GM23338 (cell line): ENCODE measurements at places on chromosomes 6 and 20. TPM values are rescaled to one million over a fixed set of nuclear protein-coding genes. Genes with fewer than 3 reads are reported as not detected.
A peak's percentile ranks its signal among the peaks of the same experiment; 100 is the strongest.

- DNase-seq: no peak
Observed at GRCh38 chr6:105821027-105821426, 265.1 kb upstream of the PRDM1 start.

GRCh38 chr6:167779993-167780655 is 46.6 kb upstream of the AFDN start:
- DNase-seq: no peak

DNA sequence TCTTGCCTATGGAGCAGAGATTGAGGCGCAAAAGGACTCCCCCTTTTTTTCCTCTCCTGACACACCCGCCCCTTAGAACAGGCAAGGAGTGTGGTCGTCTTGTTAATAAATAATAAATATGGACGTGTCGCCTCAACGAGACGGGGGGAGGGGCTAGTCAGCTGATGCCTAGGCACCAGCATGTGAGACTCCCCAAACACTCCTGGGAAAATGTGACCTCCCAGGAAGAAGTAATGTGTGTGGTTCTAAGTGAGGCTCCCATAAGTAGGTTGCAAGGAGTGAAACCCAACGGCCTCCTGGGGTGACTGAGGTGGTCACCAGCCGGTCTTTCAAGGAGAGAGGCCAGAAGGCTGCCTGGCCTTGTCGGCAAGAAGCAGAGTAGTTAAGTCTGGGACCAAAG is 1.1 kb upstream of the FAXC start:
- DNase-seq: peak; percentile 55

GRCh38 chr20:48808382-48809034 is 19.3 kb downstream of the PREX1 start:
- no peak for DNase-seq

- DNase-seq: no peak
Observed at GRCh38 chr20:20273286-20273685, 94.6 kb upstream of the INSM1 start.

Gene GLP1R
- total RNA-seq: 3.6 and 3.7 TPM in 2 replicates

GRCh38 chr6:157186785-157187181 is 136.5 kb downstream of the TMEM242 start:
- no peak for DNase-seq

Gene PHF1
- 33.2 and 46.7 TPM in 2 replicates for total RNA-seq

Gene HDGFL1
- not detected in 2 replicates for total RNA-seq

Gene CTAGE9
- total RNA-seq: 0.10 TPM in 1 of 2 replicates, not detected in the other

- DNase-seq: no peak
Observed at GRCh38 chr6:158284876-158285655, 27.2 kb upstream of the TULP4 start.

- DNase-seq: no peak
Observed at GRCh38 chr6:169932491-169932890, 181.1 kb downstream of the ERMARD start.

DNA sequence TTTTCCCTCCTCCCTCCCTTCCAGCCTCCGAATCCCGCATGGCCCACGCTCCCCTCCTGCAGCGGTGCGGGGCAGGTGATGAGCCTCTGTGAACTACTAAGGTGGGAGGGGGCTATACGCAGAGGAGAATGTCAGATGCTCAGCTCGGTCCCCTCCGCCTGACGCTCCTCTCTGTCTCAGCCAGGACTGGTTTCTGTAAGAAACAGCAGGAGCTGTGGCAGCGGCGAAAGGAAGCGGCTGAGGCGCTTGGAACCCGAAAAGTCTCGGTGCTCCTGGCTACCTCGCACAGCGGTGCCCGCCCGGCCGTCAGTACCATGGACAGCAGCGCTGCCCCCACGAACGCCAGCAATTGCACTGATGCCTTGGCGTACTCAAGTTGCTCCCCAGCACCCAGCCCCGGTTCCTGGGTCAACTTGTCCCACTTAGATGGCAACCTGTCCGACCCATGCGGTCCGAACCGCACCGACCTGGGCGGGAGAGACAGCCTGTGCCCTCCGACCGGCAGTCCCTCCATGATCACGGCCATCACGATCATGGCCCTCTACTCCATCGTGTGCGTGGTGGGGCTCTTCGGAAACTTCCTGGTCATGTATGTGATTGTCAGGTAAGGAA is at the start of gene OPRM1:
TSS of gene OPRM1 (plus strand) at position 10 of the 612 bp plus-strand sequence. CDS start at position 315, 305 bp downstream.
- DNase-seq: peak; percentile 93

- no peak for DNase-seq
Observed at GRCh38 chr6:90375681-90376439, 79.2 kb upstream of the BACH2 start.

DNA sequence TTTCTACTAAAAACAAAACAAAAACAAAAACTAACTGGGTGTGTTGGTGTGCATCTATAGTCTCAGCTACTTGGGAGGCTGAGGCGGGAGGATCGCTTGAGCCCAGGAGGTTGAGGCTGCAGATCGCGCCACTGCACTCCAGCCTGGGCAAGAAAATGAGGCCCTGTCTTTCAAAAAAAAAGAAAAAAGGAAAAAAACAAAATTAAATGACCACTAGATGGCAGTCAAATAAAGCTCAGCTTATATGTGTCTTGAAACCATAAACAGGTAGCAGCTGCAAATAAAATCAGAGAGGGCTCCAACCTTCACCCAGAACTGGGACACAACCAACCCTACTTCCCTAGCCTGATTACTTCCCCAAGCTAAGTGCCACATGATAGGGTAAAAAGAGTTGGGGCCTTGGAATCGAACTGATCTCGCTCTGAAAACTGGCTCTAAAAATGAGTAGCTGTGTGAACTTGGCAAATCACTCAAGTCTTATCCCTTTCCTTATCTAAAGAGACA is 67.1 kb upstream of the ADGRF4 start:
- peak; percentile 85 for DNase-seq

- no peak for DNase-seq
Observed at GRCh38 chr20:63099456-63100173, 92.9 kb upstream of the BHLHE23 start.

Gene TP53TG5
- total RNA-seq: not detected in 2 replicates

- peak; percentile 28 for DNase-seq
Observed at GRCh38 chr6:117506180-117506835, 23.8 kb downstream of the DCBLD1 start.

Gene SEL1L2
- not detected in 2 replicates for total RNA-seq

GRCh38 chr6:106124437-106125430 is 38.6 kb downstream of the PRDM1 start:
- DNase-seq: no peak

- no peak for DNase-seq
Observed at GRCh38 chr20:31476643-31477215, 1.6 kb downstream of the REM1 start.

DNA sequence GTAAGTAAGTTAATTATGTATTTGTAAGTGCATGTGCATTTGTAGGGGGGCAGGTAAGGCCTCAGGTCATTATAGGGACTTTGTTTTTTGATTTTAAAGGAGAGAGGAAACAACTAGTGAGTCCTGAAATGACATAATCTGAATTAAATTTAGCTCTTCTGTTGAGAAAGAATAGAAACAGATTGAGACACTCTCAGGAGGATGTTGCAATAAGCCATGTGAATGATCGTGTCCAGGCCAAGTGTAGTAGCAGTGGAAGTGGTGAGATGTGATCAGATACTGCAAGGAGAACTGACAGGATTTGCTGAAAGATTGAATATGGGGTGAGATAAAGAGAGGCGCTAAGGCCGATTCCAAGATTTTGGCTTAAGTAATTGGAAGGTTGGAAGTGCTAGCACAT is 2.6 kb upstream of the CENPW start:
- no peak for DNase-seq

DNA sequence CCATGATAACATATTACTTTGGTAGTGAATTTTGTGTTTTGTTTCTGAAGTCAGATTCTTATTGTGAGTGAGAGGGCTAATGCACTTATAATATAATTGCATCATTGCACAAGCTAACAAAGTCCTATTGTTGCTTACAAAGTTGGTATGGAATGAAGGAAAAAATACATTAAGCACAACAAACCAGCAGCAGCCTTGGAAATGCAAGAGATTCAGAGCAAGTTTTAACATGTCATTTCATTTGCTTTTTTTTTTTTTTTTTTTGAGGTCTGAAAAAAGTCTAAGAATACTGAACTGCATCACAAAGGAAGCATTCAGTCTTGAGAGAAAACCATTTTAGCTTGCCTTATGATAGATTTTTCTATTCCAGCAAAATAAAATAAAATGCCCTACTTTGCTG is 57.6 kb downstream of the PLCB4 start:
- DNase-seq: no peak

DNA sequence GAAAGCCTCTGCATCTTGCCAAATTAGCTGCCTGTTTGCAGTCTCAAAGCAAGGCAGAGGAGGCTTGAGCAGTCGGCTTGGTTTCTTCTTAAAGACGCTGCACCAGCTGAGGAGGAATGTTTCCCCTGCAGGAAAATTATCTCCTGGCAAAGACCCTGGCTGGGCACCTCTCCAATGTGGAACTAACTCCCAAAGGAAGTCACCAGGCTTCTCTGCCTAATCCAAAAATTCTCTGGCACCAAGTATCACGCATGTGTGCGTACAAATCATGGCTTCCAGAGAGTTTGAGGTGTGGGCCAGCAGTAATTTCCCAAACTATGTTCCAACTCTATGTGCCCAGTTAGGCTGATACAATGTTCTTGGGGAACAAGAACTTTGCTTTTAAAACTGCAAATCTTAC is 176.2 kb downstream of the KIF16B start:
- DNase-seq: no peak

Gene DEFB112
- total RNA-seq: not detected in 2 replicates

Gene GTSF1L
- total RNA-seq: not detected in 2 replicates

DNA sequence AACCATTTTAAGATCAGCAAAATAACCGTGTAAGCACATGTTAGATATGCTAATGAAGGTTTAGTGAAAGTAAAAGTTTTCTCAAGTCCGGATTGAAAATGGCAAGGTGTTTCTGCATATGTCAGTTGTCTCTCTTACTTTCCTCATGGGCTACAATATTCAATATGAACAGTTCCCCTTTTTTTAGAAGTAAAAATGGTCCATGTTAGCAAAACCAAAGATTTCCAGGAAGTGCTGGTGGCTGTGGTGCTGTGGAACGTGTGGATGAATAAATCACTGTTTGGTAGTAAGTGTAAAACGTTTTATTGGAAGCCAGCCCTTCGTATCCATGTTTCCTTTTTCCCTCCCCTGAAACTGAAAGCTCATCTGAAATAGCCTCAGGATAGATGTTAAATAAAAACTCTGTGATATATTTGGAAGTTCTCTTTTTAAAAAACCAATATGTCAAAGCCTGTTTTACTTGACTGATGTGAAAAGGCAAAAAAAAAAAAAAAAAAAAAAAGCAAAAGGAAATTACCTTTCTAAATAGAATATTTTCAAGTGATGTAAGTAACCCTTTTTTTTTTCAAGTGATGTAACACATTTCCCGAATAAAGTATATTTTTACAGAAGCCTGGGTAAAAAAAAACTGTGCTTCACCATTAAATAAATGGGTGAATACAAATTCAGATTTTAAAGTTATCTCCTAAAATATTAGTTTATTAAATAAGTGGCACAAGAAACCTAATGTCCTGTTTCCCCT is 41.9 kb downstream of the PLEKHG1 start:
- DNase-seq: no peak

Gene KAT14
- 24.6 and 25.0 TPM in 2 replicates for total RNA-seq

DNA sequence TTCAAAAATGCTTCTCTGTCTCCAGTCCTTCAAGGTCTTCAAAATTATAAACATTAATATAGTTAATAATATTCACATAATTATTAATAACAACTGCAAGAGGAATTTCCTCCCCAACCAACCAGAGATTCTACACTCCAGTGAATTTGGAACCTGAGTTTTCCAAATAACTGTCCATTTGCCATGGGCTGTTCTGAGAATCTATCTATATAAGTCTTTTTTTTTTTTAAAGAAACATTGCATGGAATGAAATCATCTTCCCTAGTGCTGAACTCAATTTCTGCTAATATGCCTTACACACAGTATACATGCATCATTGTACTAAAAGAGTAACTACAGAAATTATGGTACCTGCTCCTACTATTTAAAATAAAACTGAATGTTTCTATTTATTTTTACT is 113.9 kb downstream of the SLC22A3 start:
- no peak for DNase-seq

Gene FAM83C
- total RNA-seq: 0.10 TPM in 1 of 2 replicates, not detected in the other

GRCh38 chr20:47941869-47942268 is 156.6 kb upstream of the SULF2 start:
- DNase-seq: no peak

Gene PFDN4
- 105 and 196 TPM in 2 replicates for total RNA-seq

GRCh38 chr6:44051515-44051914 is 75.7 kb downstream of the MRPL14 start:
- no peak for DNase-seq

Gene KCNK5
- 54.8 and 57.4 TPM in 2 replicates for total RNA-seq

DNA sequence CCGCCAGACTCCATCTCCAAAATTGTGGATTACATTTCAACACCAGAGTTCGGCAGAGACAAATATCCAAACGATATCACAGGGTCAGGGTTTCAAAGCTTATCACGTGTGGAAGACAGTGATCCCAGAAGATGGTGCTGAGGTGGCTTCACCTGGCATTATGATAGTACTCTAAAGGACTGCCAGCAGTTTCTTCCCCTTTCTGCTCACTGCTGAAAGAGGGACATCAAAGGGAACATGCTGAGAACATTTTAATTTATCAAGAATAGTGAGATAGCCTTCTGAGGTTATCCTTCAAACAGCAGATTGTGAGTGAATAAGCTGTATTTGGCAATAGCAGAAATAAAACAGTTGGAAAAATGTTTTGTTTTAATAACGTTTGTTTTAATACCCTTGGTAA is 79.7 kb downstream of the FIG4 start:
- no peak for DNase-seq

DNA sequence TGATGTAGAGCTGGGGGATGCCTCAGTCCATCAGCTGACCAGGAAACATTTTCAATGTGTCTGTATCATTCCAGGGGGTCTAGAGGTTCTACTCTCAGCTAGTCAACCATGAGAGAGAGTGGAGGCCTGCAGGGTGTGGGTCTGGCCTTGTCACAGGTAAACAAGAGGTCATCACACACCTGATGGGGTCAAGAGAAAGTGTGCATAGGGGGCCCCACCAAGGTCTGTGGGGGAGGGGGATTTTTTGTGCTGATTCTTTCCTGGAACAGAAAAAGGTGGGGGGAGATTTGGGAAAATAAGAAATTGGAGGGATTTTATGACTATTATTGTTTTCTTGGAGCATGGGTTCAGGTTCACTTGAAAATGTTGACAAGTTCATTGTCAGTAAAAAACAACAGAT is 8.9 kb upstream of the UNC93A start:
- no peak for DNase-seq

Gene POM121L2
- 0.07 TPM in 1 of 2 replicates, not detected in the other for total RNA-seq

DNA sequence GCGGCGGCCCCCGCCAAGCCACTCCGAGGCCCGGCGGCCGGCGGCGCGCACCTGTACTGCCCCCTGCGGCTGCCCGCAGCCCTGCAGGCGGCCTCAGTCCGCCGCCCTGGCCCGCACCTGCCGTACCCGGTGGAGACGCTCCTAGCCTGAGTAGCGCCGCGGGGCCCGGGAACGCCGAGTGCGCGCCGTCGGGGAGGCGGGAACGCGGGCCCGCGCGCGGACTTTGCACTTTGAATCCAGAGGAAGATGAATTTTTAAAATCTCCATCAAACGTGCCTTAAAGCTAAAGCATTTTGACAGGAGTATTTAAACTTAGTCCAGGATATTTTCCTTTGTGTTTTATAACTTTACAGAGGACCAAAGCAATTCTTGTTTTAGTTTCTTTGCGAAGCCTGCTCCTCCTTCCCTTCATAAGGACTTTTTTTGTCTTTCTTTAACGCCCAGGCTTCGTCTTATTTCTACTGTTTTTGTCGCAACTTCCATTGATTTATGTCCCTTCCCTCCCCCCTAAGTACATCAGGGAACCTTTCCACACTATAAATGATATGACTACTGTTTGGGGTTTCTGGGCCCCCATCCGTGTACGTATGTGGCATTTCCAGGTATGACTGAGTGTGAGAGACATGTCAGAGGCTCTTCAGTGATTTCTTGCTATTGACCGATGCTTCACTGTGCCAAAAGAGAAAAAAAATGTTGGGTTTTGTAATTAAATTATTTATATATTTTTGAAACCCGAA is 2.0 kb downstream of the FOXQ1 start:
- peak; percentile 76 for DNase-seq

Gene MAVS
- total RNA-seq: 21.8 and 21.9 TPM in 2 replicates

Gene LINC00237
- 0.31 TPM in 1 of 2 replicates, not detected in the other for total RNA-seq
